T-helper 2 cell (primary cell): ENCODE measurements at places on chromosomes 16 and 17.
A peak's percentile ranks its signal among the peaks of the same experiment; 100 is the strongest.

DNA sequence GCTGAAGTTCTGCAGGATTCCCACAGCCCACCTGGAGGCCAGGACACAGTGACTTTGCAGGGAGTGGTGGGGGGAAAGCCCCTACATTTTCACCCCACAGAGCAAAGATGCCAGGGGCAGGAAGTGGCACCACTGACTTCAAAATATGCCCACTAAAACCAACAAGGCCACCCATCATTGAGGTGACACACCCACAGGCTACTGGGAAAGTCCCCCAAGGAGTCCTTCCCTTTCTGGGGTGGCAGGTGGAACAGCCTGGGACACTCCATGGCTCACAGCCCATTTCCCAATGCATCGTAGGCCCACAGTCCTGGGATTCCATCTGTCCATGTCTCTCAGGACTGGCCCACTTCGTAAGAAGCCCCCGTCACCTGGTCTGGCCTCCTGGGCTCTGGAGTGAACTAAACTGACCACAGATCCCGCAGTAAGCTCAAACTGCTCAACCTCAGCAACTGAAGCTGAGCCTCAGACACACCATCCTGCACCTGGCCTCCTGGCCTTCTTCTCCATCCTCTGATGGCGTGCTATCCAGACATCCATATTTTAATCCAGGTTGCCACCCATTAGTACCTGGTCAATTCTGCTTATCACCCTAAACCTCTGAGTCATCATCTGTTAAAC lies 7.5 kb upstream of the CCL1 start:
- DNase-seq, result no peak

DNA sequence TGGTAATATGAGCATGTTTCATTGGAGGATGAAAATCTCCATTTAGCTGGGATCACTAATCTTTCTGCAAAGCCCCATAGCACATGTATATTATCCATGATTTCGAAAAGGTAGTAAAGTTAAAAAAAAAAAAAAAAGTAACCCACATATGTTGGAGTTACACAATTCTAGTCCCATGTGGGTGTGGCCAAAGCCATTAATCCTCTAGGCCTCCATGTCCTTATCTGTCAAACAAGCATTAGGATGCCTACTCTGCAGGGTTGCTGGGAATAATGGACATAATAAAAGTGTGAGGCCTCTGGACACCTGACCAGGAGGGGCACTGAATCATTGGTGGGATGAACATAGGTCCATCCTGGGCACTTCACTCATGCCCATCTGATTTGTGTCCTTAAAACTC lies 29.2 kb upstream of the VAT1L start:
- DNase-seq, result no peak

DNA sequence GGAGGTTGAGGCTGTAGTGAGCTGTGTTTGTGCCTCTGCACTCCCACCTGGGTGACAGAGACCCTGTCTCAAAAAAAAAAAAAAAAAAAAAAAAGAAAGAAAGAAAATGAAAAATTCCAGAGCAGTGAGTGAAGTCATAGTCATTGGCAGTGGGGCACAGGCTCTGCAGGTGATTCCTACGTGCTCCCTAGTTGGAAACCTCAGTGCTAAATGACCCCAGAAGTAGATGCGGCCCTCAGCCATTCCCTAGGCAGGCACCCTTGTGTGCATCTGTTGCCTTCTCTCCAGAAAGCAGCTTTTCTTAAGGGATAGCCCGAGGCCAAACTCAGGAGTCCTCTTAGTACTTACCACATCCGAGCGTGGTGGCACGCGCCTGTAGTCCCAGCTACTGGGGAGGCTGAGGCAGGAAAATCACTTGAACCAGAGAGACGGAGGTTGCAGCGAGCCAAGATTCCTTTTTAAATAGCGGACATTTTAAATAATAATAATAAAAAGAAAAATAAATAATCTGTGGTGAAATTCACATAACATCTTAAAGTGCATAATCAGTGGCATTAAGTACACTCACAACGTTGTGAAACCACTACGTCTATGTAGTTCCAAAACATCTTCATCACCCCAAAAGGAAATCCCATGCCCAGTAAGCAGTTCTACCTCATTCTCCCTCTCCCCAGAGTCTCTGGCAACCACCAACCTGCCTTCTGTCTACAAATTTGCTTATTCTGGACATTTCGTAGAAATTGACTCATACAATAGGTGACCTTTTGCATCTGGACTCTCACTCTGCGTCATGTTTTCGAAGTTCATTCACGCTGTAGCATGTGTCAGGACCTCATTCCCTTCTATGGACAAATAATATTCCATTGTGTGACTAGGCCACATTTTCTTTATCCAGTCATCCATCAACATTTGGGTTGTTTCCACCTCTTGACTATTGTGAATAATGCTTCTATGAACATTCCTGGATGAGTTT lies 12.5 kb upstream of the SPHK1 start:
- no peak for DNase-seq

DNA sequence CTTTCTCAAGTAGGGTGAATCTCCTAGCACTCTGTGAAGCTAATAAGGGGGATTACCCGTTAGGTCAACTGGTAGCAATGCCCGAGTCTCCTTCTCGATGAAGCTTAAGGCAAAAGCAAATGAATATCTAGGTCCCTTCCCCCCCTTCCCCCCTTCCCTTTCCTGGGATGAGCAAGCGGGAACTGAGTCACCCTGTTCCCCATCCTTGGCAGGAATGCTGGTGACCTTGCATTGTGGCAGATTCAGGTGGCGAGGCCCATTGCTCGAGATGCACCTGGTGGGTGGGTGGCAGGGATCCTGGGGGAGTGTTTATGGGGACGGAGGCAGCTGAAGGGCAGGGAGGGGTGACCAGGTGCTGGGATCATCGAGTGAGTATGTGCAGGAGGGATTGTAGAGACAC lies 7.1 kb downstream of the NXPH3 start:
- DNase-seq, result no peak

DNA sequence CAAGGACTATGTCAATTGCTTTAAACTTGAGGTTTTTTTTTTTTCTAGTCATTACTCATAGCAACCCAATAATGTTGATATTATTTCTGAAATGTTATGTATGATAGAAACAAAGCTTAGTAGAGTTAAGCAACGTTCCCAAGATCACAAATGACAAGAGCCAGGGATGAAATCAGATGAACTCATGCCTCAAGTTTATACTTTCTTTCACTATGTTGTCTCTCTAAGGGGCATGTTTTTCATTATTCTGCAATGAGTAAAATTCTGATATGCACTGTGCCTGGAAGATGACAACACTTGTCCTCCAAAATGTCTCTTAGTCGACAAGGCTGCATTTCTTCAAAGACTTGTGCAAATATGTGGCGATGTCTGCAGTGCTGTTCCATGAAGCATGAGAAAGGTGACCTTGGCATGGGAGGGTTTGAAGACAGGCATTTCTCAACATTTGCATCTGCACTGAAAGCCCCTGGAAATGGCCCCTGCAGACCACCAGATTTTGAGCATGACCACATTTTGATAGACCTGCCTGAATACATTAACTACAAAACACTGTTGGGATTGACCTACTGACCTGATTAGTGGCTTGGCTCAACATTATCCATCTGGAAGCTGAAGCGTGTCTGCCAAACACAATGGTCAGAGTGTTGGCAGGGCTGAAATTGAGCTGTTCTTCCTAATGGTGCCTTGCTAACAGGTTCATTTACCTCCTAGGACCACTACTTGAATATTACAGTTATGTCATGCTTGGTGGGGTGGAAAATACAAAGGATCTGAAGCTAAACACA lies 1027.5 kb downstream of the CDH11 start:
- no peak for DNase-seq

DNA sequence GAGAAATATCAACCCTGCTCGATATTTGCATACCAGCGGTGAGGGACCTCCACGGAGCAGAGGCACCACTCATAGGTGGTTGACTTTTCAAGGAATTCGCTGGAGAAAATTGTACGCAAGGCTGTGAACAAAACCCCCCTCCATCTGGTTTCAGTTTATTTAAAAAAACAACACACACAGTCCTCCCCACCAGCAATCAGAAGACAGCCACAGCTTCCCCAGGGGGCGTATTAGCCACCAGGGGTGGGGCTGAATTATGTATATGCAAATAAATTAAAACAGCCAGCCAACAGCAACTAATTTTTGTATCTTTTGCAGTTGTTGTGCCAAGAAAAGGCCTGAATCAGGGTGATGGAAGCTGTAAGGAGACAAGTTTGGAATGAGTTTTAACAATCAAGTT lies 5.9 kb upstream of the HSD11B2 start:
- no peak for DNase-seq

DNA sequence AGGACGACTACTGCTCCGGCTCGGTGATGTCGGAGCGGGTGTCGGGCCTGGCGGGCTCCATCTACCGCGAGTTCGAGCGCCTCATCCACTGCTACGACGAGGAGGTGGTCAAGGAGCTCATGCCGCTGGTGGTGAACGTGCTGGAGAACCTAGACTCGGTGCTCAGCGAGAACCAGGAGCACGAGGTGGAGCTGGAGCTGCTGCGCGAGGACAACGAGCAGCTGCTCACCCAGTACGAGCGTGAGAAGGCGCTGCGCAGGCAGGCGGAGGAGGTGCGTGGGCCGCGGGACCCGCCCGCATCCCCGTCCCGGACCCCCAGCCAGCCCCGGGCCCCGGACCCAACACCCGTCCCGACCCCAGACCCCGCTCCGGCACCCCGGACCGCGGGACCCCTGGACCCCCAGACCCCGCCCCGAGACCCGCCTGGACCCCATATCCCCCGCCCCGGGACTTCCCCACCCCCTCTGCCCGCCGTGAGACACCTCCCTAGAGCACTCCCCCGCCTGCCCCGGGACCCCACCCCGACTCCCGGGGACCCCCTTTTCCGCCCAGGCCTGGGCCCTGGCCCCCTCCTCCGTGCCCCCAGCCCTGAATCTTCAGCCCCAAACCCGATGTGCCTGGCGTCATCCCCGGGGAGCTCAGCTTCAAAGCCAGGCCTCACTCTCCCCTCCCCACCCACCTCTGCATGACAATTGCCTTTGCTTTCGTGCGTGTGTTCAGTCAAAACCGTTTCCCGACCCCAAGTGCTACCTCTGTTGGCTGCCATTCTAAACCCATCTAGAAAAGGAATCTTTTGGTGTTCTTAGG lies 594 bp downstream of the MAPK8IP3 start:
- DNase-seq, result peak; percentile 69

GRCh38 chr17:47720196-47720595 lies 12.8 kb upstream of the TBX21 start:
- DNase-seq, result no peak

DNA sequence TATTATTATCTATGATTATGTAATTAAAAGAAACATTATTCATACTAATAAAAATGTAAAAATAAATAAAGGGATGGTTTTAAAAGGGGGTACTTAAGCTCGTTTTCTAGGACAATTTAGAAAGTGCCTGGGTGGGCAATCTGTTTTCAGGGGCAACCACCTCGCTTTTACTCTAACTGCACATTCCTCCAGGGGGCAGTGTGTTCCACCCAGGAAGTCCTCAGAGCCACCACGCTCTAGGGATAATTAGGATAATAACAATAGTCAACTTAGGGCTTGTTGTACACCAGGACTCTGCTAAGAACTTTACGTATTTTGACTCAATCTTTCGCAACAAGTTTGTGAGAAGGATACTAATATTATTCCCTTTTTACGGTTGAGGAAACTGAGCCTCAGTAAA lies 396.7 kb upstream of the MAF start:
- no peak for DNase-seq

GRCh38 chr17:61029181-61029580 lies 351.5 kb downstream of the BCAS3 start:
- DNase-seq, result no peak

DNA sequence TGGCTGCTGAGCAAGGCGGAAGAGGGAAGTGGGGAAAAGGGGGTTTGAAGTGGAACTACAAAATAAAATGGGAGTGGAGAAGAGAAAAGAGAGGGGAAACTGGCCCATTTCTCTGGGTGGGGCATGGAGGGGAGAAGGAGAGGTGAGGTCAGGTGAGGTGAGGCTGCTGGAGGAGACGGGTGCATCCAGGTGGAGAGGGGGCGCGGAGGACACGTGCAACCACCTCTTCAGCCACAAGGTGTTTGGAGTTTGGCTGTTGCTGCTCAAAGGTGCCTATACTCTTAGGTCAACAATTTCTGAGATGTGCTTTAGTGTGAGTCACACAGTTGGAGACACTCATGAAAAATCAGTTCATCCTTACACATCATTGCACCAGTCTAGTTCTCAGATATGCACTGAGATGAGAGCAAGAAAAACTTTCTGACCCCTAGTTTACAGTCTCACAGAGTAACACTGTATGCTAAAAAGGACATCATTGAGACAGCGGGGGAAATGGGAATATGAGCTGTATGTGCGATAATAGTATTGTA lies 4.8 kb downstream of the SLC6A4 start:
- no peak for DNase-seq

- DNase-seq, result no peak
These were observed 93.8 kb downstream of the USP31 start for GRCh38 chr16:23055481-23055880.

- no peak for DNase-seq
These were observed 44.9 kb downstream of the USP22 start for GRCh38 chr17:20997711-20998570.

GRCh38 chr16:69563605-69564580 lies 1.9 kb upstream of the NFAT5 start:
- DNase-seq, result peak; percentile 13

GRCh38 chr16:27838536-27839175 lies 224.9 kb downstream of the GSG1L start:
- DNase-seq, result no peak

- no peak for DNase-seq
These were observed 32.7 kb upstream of the NAT9 start for GRCh38 chr17:74808714-74809430.

DNA sequence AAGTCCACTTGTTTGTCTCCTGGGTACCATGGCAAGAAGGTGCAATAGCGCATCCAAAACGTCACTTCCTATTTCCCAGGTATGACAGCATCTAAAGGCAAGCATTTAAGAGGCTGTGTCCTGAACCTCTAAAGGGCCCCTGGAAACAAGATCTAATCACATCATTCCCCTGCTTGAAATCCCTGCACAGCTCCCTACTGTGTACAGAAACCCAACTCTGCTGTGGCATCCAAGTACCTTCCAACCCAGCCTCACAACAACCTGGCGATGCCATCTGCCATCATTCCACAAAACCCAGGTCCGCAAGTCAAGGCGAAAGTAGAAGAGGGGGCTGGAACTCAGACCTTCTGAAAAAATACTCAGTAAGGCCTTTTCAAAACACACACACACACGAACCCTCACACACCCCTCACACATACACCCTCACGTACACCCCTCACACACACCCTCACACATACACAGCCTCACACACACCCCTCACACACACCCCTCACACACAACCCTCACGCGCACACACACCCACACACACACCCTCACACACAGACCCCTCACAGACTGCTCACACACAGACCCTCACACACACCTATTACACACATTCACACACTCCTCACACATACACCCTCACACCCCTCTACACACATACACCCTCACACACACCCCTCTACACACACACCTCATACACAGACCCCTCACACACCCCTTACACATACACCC lies 24.5 kb downstream of the C17orf67 start:
- no peak for DNase-seq
